ENCODE measurements at places on chromosomes 16 and 17.

- DNase-seq = no peak
Observed at GRCh38 chr16:84765616-84766580, 53.9 kb upstream of the CRISPLD2 start.

GRCh38 chr16:20976576-20976975 is 76.0 kb downstream of the LYRM1 start:
- no peak for DNase-seq

GRCh38 chr16:85372627-85373372 is 240.3 kb upstream of the GSE1 start:
- peak; percentile 90 for DNase-seq

GRCh38 chr17:18992454-18993130 is 12.0 kb downstream of the FAM83G start:
- DNase-seq = no peak

DNA sequence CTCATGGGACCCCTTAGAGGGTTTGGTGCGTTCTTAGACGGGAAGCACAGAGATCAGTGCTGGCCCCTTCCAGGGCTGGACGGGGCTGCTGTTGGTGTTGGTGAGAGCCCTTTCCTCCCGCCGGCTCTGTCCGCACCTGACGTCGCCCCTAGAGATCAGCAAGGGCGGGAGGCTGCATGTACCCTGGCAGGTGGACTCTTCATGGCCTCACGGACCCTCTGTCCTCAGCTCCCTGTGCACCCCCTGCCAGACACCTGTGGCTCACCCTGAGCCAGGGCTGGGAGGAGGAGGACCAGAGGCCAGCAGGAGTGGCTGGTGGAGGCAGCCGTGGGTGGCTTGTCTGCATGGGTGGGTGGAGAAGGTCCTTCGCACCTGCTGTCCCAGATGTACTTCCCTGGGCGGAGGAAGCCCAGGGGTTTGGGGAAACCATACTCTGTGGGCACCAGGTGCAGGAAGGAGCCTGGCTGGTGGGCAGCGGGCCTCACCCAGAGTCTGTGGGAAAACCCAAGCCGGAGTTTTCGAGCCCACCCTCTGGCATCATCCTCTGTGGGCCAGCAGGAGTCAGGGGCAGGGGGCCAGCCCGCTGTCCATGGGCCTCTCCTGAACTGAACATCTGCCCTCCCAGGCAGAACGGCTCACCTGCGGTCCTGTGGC is 348.6 kb downstream of the SEC14L1 start:
- no peak for DNase-seq

GRCh38 chr16:12002447-12003006 is 26.0 kb downstream of the SNX29 start:
- DNase-seq = no peak

DNA sequence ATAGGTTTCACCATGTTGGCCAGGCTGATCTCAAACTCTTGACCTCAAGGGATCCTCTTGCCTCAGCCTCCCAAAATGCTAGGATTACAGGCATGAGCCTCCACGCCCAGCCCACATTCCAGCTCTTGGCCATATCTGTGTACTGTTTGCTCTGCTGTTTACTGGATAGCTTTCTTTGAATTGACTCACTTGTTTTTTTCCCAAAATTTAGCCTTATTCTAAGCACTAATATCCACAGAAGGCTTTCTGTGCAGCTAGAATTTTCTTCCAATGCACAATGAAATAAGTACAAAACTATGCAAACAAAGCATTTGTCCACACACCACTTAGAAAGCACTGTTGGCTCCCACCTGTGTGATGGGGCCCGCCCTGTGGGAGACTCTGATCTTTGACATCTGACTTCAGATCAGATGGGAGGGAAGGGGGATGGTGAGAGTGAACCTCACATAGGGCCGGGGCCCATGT is 72.2 kb downstream of the CLEC16A start:
- no peak for DNase-seq

DNA sequence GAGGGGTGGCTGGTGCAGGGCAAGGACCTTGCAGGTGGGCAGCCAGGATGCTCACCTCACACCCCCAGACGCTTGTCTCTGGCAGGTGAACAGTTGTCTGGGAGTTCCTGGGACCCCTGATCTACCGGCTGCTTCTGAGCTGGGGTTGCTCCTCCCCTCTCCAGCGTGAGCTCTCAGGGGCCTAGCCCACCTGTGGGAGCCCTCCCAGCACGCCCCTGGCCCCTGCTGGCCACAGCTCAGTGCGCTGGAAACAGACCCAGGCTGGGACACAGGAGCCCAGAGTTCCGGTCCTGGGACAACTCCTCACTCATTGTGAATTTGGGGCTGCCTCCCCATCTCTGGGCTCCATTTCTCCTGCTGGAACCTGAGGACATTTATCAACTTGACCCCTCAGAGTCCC is 30.3 kb downstream of the ARHGAP23 start:
- no peak for DNase-seq

DNA sequence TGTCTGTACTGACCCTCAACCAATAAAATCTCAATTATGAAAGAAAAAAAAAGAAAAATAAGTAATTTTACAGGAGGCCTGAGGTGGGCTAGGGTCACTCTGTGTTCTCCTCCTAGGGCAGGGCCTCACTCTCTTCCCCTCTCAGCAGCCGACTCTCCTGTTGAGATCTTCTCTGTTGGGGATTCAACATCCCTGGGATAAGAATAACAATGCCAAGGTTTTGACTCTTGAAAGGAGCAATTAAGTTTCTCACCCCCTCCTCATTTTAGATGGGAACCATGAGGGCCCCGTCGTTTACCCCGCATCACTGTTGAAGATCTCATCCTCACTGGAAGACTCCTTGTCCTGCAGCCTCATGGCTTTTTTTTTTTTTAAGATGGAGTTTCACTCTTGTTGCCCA is 21.5 kb upstream of the BRCA1 start:
- no peak for DNase-seq

- peak; percentile 46 for DNase-seq
Observed at GRCh38 chr16:48272837-48273421, 25.6 kb upstream of the ABCC11 start.

- DNase-seq = peak; percentile 92
Observed at GRCh38 chr17:75872434-75873351, 5.7 kb downstream of the TRIM47 start.

GRCh38 chr17:4643676-4644075 is 2.2 kb upstream of the ALOX15 start:
- DNase-seq = no peak

DNA sequence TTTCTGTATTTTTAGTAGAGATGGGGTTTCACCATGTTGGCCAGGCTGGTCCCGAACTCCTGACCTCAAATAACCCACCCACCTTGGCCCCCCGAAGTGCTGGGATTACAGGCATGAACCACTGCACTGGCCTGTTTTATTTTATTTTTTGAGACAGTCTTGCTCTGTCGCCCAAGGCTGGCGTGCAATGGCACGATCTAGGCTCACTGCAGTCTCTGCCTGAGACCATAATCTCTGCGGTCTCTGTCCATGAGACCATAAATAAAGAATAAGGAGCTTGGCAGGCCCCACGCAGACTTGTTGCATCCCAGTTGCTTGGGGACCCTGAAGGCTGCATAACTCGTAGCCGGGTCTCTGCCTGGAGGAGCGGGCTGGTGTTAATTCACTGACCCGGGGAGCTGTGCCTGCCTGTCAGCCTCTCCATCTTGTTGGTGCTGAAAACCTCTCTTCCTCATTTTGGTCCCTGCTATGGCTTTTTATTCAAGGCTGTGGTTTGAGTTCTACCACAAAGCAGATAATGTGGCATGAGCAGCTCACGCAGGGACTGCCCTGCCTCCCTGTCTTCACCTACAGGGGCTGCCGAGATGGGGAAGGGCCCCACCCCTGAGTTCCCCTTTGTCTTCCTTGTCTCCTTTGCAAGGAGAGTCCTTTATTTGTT is 82.1 kb downstream of the MSI2 start:
- no peak for DNase-seq

GRCh38 chr16:89742948-89743347 is 21.6 kb downstream of the ZNF276 start:
- no peak for DNase-seq

- DNase-seq = no peak
Observed at GRCh38 chr16:35735403-35736251, 2276.2 kb downstream of the TP53TG3F start.

DNA sequence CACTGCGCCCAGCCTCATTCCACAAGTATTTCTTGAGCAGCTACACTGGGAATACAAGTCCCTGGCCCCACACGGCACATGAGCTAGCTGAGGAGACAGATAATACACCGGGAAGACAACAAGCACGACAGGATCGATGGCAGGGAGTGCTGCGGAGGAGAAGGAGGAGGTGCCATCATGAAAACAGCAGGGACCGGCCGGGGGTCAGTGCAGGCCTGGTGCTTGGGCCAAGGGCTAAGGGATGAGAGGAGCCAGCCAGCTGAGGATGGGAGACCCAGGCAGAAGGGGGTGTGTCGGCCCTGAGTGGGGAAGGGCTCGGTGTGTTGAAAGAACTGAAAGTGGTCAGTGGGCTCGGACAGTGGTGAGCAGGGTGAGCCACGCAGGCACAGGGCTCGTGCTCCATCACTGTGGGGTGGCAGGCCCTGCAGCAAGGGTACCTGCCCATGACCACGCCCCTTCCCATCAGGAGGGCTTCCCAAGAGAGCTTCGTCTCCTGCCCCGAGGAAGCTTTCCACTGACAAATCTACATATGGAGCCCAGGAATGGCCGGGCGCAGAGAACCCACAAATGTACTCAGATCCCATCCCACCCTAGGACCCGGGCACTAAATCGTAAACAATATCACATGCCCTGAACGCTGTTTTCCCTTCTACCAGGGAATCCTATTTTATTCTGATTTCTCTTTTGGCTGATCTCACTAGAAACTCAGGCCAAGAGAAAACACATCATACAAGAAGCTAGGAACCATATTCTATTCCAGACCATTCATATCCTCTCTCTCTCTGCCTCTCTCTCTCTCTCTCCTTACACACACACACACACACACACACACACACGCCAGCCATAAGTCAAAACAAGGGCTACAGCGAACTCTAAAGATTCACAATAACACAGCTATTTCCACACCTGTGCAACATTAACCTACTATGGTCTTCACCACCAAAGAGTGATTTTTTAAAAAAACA is 50.7 kb upstream of the TNRC6C start:
- no peak for DNase-seq

GRCh38 chr17:2243953-2244352 is 59.6 kb downstream of the SMG6 start:
- no peak for DNase-seq

GRCh38 chr17:44232061-44232460 is 12.6 kb upstream of the UBTF start:
- DNase-seq = no peak

- no peak for DNase-seq
Observed at GRCh38 chr17:28646039-28646754, 1.2 kb upstream of the BLTP2 start.

DNA sequence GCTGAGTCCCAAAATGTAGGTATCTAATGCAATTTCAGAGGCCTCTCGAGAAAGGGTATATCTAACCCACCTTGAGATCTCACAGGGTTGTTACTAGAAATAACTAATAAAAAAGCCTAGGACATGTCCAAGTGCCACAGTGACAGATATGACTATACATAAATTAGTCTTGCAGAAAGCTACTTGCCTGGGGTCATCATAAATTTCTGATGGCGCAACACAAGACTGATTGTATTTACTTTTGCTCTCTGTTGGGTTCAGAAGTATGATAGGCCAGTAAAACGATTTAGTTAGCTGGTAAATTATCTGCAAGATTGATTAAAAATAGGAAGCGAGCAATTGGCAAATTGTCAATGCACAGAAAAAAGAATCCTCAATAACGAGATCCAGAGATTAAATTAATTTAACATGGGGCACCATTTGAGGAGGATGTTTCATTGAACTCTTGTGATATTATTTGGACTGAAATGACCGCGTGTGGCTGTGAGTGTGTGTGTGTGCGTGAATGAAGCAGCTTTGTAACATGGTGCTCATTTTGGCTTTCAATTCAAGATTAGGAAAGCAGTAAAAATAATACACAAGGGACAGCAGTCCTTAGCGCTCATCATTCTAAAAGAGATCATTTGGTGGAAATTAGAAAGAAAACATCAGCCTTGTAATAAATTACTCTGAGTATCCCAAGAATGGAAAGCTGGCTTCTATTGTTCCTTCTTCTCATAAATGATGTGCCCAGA is 157.4 kb upstream of the ZFHX3 start:
- DNase-seq = no peak

- DNase-seq = no peak
Observed at GRCh38 chr16:4018391-4018790, 97.9 kb downstream of the ADCY9 start.

GRCh38 chr17:44780161-44780560 is 21.4 kb downstream of the ADAM11 start:
- no peak for DNase-seq

GRCh38 chr17:69870091-69870530 is 204.9 kb upstream of the KCNJ16 start:
- DNase-seq = no peak

GRCh38 chr17:78314683-78315354 is 45.1 kb downstream of the SOCS3 start:
- DNase-seq = no peak

DNA sequence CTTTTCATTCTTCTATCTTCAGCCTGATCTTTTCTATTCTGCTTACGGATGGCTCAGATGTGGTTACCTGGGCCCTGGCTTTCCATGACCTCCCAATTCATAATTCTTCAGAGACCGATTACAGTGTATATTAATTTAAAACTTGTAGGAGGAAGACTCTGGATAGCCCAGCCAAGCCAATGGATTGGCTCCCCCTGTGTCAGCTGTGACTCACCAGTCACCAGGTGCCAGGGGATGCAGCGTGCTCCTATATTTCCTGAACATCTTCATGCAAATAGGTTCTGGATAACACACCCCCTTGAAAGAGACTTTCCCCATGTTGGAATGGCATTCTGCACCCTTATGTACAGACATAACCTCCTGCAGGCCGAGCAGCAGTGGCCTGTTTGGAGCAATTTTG is 208.3 kb upstream of the WSCD1 start:
- no peak for DNase-seq

DNA sequence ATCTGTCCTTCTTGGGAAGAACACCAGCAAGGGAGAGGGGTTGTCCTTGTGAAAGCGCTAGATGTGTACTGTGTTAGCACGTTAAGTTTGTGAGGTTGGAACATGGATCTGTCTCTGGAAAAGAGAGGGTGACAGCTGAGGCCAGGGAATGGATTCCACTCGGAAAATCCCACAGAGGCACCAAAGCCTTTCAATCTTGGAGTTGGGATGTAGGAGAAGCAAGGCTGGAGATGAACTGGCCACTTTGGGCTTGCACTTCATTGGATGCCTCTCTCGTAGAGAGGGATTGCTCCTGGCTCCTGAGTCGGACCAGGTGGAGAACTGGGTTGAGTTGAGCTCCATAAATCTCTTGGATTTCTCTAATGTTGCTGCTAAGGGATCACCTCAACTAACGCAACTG is 67.2 kb downstream of the CCDC182 start:
- no peak for DNase-seq

- no peak for DNase-seq
Observed at GRCh38 chr17:67018471-67019434, 25.6 kb upstream of the CACNG1 start.

- DNase-seq = no peak
Observed at GRCh38 chr17:15659663-15660062, 24.4 kb downstream of the TRIM16 start.

- no peak for DNase-seq
Observed at GRCh38 chr17:31313982-31314781, at the start of gene EVI2B. Gene EVI2B, minus strand, starts transcription at chr17:31314054. Its CDS starts 8,445 bp downstream, at chr17:31305609.

GRCh38 chr17:43558805-43559160 is 12.6 kb upstream of the ETV4 start:
- no peak for DNase-seq
